Stimulated activated CD4-positive, alpha-beta T cell treated with anti-CD3 and anti-CD28 coated beads, TNF-alpha, amount 100 ng/mL, for 24 hours (primary cell): ENCODE measurements at places on chromosomes 7 and 10.

- no peak for DNase-seq
Observed at GRCh38 chr7:40659231-40659630, 524.4 kb downstream of the SUGCT start.

GRCh38 chr10:43452356-43452914 is 15.5 kb downstream of the ZNF487 start:
- no peak for DNase-seq

GRCh38 chr7:157392256-157393037 is 55.6 kb downstream of the DNAJB6 start:
- no peak for DNase-seq

DNA sequence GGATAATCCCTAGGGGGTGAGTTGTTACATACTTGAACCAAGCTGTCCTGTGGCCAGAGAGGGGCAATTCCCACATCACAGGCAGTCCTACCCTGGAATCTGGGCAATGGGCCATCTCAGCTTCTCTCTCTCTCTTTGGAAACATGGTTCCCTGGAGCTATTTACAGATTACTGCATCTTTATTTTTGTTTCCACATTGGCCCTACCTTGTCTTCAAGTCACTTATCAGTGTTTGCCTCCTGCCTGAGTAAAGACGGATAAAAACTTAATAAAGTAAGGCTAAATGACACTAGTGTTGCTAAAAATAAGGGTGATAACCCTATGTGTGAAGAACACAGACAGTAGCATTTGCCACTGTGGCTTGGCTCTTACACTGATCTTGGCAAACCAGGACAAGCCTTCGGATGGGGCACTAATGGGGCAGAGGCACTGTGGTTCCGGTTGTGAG is 228.2 kb downstream of the GFRA1 start:
- no peak for DNase-seq
